Hindlimb muscle (tissue), 1 donor: ENCODE measurements at places on chromosomes 7 and 10. TPM values are rescaled to one million over a fixed set of nuclear protein-coding genes. Genes with fewer than 3 reads are reported as not detected.

DNA sequence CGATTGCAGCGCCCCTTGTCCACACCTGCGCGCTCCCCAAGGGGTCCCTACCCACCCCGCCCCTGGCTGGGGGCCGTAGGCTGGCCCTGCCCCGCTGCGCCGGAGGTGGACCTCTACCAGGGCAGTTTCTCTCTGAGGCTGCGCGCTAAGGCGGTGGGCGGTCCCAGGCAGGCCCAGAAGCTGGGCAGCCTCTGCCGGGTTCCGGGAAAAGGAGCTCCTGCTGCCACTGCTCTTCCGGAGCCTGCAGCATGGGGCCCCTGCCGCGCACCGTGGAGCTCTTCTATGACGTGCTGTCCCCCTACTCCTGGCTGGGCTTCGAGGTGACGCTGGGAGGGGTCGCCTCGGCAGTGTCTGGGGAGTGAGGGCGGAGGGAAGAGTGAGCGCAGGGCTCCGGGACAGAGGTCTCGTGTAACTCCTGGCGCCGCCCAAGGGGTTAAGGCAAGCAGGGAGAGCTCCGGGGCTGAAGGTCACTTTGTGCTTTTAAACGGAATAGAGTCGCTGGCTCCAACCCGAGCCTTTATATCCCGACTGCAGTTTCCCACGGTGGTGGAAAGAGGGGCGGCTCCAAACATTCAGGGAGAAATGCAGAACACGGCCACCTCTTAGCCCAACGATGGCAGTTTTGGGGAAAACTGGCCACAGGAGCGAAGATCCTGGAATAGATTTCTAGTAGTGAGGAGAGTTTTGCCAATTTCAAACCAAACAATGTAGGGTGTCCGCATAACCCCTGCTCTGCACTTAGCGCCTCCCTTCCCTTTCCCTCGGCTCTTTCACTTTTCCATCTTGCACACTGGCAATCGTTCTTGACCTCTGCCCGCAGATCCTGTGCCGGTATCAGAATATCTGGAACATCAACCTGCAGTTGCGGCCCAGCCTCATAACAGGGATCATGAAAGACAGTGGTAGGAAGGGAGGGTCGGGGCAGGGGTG is at the start of gene GSTK1:
Gene GSTK1 (plus strand): TSS at position 176 of the 930 bp plus-strand sequence. CDS start 73 bp downstream, at position 249.
- DNase-seq = peak; percentile 75

- DNase-seq = no peak
Measured at GRCh38 chr7:137946011-137946410, 55.9 kb downstream of the CREB3L2 start.

DNA sequence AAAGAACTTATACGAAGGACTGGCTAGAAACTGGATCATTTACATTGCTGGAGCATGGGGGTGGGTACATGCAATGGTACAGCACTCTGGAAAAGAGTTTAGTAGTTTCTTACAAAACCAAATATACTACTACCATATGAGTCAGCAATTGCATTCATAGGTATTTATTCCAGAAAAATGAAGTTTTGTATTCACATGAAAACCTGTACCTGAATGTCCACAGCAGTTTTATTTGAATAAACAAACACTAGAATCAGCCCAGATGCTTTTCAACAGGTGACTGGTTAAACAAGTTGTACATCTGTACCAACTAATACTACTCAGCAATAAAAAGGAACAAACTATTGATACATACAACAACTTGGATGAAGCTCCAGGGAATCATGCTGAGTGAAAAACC is 3.4 kb downstream of the SCIN start:
- DNase-seq = no peak

DNA sequence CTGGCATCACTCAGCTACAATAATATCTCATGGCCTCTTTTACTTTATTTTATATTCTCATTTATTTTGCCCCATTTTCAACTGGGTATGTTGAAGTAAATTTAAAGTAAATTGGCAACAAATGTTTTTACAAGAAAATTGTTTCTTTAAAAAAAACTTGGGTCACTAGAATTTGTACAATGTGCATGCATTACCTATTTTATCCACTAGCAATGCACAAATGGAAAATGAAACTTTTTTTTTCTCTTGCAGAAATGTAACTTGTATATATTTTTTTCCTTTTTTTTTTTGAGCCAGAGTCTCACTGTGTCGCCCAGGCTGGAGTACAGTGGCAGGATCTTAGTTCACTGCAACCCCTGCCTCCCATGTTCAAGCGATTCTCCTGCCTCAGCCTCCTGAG is 10.3 kb upstream of the H2AZ2 start:
- no peak for DNase-seq

- DNase-seq = no peak
Measured at GRCh38 chr10:20971901-20972300, 74.8 kb upstream of the NEBL start.

NRCAM gene
- polyA plus RNA-seq = 35.1 TPM

HERPUD2 gene
- polyA plus RNA-seq = 28.8 TPM

MBL2 gene
- not detected for polyA plus RNA-seq
